ENCODE measurements at places on chromosomes 12 and 14. TPM values are rescaled to one million over a fixed set of nuclear protein-coding genes. Genes with fewer than 3 reads are reported as not detected.

CPM gene
- 0.58 TPM for total RNA-seq

GPR68 gene
- total RNA-seq = 44.6 TPM

PAH gene
- total RNA-seq = not detected

TRPV4 gene
- not detected for total RNA-seq

KRT72 gene
- 0.44 TPM for total RNA-seq

KCNH3 gene
- total RNA-seq = 5.3 TPM

DTX1 gene
- not detected for total RNA-seq

SLC5A8 gene
- total RNA-seq = not detected

SERPINA4 gene
- total RNA-seq = not detected

LBHD2 gene
- total RNA-seq = not detected

FAM222A gene
- 1.6 TPM for total RNA-seq

CELA1 gene
- not detected for total RNA-seq

PKP2 gene
- total RNA-seq = not detected

PMCH gene
- not detected for total RNA-seq

ZC2HC1C gene
- 1.4 TPM for total RNA-seq

OAS2 gene
- 237 TPM for total RNA-seq

TMEM263 gene
- total RNA-seq = 26.7 TPM

UNC79 gene
- total RNA-seq = not detected

TIMELESS gene
- total RNA-seq = 65.7 TPM
